ENCODE measurements at places on chromosomes 5 and 9.

GRCh38 chr9:84278130-84278529 lies 62.4 kb downstream of the SLC28A3 start:
- DNase-seq, result no peak

- no peak for DNase-seq
These were observed 206.4 kb downstream of the PTTG1 start for GRCh38 chr5:160627921-160628618.

DNA sequence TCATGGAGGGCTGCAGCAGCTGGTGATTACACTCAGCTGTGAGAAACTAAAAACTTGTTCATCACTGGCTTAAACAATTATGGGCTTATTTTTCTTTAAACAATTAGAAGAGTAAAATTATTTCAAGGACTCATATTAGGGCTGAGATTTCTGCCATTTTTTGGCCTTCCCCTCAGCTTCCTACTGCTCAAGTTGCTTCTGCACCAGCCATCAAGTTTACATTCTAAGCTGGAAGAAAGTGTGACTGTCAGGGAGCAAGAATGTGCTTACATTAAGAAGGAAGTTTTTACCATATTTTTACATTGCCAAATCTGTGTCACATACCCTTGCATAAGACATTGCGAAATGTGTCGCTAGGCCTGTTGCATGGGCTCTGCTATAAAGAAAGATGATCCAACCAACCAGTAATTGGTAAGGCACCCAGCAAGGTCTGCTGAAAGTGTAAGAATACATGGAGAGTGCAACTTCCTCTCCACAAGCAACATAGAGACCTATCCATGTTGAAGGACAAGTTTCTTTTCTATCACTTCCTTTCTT lies 260.3 kb upstream of the CDH10 start:
- no peak for DNase-seq

DNA sequence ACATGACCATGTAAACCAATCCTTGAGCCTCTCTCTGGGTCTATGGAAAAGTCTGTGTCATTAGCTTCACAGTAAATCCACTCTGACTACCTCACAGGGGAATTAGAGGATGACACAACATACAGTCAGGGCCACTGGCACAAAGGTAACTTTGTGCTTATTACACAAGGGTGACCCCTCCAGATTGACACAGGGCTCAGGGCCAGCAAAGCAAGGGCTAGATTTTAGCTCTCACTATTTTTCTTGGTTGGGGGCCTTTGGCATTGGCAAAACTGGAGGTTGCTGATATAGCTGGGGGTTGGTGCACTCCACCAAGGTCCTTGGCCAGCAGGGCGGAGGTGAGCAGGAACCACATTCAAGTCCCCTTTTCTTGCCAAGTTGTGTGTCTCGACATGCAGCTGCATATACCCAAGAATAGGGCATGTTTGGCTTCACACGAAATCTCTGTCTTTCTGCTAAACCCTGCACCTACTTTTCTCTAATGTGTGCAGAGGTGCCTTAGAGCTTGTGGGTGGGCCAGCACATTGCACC lies 15.2 kb upstream of the OSMR start:
- DNase-seq, result no peak
